ENCODE measurements at places on chromosomes 7 and 10.

- DNase-seq, result peak; percentile 65
Measured at GRCh38 chr10:88428442-88428841, 154.7 kb downstream of the RNLS start.

DNA sequence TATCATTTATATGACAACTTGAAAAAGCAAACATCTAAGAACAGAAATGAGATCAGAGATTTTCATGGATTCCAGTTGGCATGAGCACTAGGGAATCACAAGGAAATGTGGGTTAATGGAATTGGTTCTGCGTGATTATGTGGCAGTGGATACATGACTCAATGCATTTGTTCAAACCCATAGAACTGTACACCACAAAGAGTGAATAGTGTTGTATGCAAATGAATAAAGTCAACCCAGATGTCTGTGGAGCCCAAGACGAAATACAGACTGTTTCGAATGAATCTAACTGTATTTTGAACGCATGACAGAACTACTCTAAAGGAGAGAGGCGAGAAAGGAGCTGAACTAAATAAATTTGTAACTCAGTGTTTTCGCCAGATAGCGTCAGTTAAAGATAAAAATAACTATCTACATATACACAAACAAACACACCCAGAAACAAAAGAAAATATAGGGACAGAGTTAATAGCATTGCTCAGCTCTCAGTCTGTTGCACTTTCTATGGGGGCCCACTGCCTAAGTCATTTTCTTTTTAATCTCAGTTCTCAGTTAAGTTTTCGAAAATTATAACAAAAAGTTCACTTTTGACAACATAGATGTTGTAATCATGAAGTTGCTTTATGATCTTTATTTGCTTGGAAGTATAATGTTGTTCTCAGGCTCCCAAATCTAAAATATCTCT is 636.7 kb upstream of the SEMA3D start:
- no peak for DNase-seq

- no peak for DNase-seq
Measured at GRCh38 chr7:50368366-50368765, 63.9 kb downstream of the IKZF1 start.

GRCh38 chr10:85635650-85636049 is 730.9 kb downstream of the GRID1 start:
- DNase-seq, result no peak

DNA sequence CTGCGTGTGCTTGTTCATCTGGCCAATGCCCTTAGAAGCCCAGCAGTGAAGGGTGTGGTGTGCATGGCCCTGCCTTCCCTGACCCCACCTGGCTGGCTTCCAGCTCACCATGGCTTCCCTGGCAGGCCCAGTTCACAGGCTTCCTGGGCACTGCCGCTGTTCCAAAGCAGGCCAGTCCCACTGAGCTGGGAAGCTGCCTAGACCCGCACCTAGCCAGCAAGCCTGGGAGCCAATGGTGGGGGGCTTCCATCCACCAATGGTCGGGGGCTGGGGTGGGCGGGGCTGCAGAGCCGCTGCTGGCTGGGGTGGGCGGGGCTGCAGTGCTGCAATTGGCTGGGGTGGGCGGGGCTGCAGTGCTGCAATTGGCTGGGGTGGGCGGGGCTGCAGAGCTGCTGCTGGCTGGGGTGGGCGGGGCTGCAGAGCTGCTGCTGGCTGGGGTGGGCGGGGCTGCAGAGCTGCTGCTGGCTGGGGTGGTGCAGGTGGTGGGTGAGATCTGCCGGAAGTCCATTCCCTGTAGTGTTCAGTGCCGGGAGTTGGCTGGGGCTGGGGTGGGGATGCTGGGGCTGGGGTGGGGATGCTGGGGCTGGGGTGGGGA is 12.4 kb downstream of the CALY start:
- DNase-seq, result no peak

DNA sequence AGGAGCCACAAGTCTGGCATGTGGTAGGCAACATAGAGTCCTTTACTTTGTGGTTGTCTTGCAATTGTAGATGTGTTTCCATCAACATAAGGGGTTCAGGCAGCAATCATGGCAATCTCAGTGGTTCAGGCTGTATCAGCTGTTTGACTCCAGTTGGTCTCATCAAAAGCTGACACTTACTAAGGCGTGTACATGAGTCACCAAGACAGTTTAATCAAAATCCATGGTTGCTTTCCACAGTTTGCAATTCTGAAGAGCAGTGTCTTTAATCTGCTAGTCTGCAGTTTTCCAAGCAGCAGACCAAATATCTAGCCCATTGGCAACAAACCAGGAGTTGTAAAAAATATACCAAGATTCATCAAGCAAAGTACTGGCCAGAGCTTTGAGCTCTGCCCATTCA is 210.2 kb downstream of the MDFIC start:
- DNase-seq, result no peak

- no peak for DNase-seq
Measured at GRCh38 chr10:49707585-49707984, 28.1 kb downstream of the C10orf53 start.

GRCh38 chr10:43082087-43082486 is 5.2 kb downstream of the RET start:
- DNase-seq, result no peak

GRCh38 chr7:140923358-140924006 is 1.2 kb downstream of the BRAF start:
- no peak for DNase-seq

- DNase-seq, result no peak
Measured at GRCh38 chr10:130358981-130359650, 222.9 kb downstream of the GLRX3 start.

GRCh38 chr10:103855424-103855823 is at the start of gene SH3PXD2A:
Gene SH3PXD2A (minus strand): TSS chr10:103855576. CDS start chr10:103855266, 310 bp downstream.
- DNase-seq, result peak; percentile 74
